ENCODE measurements at places on chromosomes 16 and 17.

DNA sequence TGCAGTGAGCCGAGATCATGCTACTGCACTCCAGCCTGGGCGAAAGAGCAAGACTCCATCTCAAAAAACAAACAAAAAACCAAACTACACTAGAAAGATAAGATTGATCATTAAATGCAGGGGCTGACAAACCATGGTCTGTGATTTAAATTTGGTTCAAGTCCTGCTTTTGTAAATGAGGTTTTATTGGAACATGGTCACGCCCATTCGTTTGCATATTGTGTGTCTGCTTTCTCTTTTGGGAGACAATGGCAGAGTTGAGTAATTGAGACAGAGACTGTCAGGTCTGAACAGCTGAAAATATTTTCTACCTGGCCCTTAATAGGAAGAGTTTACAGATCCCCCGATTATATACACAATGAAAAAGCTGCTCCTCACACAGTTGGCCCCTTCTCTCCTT is 235.5 kb upstream of the EEF2KMT start:
- DNase-seq: no peak

DNA sequence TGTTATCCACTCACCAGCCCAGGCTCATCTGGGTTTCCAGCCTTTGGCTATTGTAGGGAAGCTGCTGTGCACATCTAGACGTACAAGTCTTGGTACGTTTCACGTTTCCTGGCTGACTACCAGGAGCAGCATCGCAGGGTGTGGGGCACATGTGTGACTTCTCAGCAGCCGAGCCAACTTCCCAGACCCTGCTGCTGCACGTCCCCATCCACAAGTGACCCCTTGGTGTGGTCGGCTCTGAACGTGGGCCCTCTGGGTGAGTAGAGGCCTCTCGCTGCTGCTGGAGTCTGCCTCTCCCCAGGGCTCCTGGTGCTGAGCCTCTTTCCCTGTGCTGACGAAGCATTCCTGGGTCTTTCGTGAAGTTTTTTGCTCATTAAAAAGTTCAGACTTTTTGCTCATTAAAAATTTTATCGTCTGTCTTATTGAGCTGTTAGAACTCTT is 70.2 kb upstream of the ZNF750 start:
- DNase-seq: no peak

DNA sequence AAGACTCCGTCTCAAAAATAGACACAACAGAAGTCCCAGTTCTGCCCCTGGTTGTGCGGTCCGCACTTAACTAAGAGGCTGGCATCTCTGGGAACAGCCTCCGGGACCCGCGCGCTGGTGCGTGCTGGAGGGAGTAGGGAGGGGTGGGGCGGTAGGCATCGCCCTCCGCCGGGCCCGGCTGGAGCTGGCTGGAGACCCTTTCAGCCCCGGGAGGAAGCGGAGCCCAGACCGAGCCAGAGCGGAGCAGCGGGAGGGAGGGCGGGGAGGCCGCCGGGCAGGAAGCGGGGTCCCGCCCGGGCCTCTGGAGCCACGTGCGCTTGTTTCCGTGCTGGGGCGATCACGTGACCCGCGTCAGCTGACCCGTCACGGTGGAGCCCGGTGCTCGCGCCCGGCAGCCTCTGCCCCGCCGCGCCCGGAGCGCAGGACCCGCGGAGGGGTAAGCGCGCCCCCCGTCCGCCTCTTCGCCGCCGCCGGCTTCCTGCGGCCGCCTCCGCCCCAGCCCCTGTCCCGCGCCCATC is at the start of gene WDR81:
WDR81 (plus strand) TSS at position 354 of the 518 bp plus-strand sequence. CDS start 256 bp downstream, outside the sequence.
- DNase-seq: peak; percentile 25

- DNase-seq: no peak
These were observed 26.6 kb downstream of the AIPL1 start for GRCh38 chr17:6408276-6408675.

- DNase-seq: no peak
These were observed 193.3 kb downstream of the IRX3 start for GRCh38 chr16:54093281-54093680.

GRCh38 chr17:15260376-15261257 is 4.5 kb downstream of the PMP22 start:
- DNase-seq: peak; percentile 70

- no peak for DNase-seq
These were observed 38.2 kb upstream of the ZFHX3 start for GRCh38 chr16:73086108-73086507.

- no peak for DNase-seq
These were observed 52.3 kb downstream of the MSI2 start for GRCh38 chr17:57308543-57309186.

- DNase-seq: no peak
These were observed 727 bp upstream of the MBTPS1 start for GRCh38 chr16:84117494-84117843.

DNA sequence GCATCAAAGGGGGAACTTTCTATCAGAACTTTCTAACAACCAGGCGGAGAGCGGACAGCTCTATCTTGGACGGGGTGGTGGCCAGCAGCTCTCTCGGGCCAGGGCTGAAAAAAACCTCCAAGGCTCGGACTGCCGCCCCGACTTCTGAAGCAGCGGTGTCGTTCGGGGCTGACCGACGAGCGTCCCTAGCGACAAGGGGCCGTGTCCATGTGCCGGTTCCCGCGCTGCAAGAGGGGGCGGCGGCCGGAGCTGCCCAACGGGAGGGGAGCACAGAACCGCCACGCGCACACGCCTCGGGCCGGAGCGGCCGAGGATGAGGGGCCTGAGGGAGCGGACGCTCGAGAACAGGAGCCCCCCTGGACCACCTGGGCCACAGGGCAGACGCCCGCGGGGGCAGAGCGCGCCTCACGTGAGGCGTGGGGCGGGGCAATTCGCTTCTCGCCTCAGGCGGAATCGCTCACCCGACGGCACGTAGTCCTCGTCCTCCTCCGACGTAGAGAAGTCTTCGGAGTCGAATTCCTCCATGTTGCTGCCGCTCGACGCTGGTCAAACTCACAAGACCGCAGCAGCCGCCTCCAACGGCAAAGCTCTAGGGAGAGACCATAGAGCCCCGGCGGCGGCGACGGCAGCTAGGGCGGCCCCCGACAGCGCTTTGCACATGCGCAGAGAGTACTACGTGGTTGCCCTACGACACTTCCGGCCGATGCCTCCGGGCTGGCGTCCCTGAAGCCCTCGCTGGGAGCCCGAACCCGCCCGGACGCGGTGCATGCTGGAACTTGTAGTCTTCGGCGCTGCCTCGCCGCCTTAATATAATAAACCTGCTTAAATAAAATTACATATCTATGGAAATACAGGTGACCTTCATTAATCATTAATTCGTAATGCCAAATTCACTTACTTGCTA is at the start of gene CFDP1:
CFDP1 (minus strand) TSS at position 676 of the 904 bp plus-strand sequence; CDS start at position 525, 151 bp downstream.
- peak; percentile 66 for DNase-seq

GRCh38 chr17:34626121-34626681 is 46.8 kb downstream of the TMEM132E start:
- DNase-seq: no peak

- DNase-seq: no peak
These were observed 225.0 kb downstream of the C16orf78 start for GRCh38 chr16:49598383-49599170.

- no peak for DNase-seq
These were observed 93.8 kb downstream of the ZDHHC7 start for GRCh38 chr16:84917492-84917891.

- no peak for DNase-seq
These were observed 46.5 kb downstream of the HNF1B start for GRCh38 chr17:37698132-37698910.

GRCh38 chr16:81627024-81627423 is 152.1 kb upstream of the PLCG2 start:
- DNase-seq: no peak

- no peak for DNase-seq
These were observed 27.4 kb downstream of the RAB11FIP4 start for GRCh38 chr17:31418773-31419350.

GRCh38 chr16:648071-648780 is 939 bp upstream of the WDR90 start:
- DNase-seq: no peak

DNA sequence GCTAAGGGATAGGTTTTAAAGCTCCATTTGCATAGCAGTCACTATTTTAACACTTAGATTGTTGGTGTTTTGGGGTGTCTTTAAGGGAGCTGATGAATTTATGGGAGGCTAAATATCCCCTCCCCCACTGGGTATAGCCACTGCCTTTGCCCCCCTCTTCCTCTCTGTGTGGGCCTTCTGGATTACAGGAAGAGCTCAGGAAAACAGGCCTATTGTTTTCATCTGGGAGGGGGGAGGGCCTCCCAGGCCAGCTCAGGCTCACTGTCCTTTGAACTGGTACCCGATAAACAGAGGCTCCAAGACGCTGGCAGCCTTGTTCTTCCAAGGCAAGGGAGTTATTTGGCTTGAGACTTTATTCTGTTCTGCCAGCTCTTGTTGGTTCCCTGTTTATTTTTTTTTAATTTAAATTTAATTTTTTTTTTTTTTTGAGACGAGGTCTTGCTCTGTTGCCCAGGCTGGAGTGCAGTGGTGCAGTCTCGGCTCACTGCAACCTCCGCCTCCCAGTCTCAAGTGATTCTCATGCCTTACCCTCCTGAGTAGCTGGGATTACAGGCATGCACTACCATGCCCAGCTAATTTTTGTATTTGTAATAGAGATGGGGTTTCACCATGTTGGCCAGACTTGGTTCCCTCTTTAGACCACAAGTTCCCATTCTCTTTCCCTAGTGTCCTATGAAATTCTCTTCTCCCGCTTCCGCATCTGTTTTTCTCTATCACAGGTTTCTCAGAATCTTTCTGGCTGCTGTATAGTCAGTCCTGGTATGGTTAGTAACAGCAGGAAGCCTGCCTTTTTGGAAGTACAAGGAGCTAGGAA is 25.1 kb downstream of the MINK1 start:
- no peak for DNase-seq

DNA sequence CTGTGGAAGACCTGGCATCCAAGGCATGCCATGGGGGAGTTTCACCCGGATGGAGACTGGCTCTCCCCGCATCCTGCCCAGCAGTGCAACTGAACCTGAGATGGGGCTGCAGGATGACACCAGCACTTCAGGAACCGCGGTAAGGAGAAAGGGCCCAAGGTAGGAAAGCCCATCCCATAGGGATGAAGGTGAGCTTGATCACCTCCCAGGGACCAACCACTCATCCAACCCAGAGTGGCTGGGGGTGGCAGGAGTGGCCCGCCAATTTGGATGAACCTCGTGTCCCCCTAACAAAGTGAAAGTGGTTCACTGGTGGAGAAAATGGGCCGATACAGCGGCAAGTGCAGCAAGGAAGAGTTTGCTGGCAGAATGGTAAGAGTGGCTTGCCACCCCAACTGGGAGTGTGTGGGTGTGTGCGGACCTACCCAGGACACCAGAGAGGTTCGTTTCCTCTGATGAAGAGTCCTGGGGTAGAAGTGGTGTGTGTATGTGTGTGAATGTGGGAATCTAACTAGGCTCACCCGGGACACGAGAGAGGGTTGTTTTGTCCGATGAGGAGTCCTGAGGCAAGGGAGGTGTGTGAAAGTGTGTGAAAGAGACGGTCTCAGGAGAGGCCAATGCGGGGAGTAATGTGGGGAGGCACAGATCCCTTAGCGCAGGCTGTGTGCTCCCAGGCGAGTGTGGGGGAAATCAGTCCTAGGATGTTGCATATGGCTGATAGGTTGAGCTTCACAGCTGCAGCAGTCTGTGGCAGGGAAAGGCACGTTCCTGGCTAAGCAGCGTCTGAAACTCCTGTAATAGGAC is 22.6 kb downstream of the ACSM1 start:
- DNase-seq: no peak

- DNase-seq: no peak
These were observed 9.4 kb downstream of the P2RX1 start for GRCh38 chr17:3906881-3907280.

DNA sequence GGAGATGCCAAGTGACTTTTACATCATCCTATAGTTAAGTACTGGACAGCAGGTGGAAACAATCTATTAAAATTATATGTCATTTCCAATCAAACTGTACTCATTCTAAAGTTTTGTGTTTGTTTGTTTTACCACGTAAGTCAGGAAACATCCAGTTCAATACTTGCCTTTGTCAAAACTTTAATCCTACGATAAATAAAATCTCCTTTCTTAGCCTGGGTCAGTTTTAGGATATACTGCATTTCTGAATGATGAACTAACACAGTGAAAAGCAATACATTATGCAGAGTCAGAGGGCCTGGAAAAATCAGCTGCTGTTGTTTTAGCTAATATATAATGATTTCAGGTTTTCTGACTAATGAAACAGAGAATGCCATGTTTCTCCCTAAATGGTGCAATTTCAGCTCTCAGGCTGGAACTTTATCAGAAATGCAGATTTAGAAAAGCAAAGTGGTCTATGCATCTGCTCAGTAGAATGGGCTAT is 756.4 kb downstream of the CDH11 start:
- no peak for DNase-seq

DNA sequence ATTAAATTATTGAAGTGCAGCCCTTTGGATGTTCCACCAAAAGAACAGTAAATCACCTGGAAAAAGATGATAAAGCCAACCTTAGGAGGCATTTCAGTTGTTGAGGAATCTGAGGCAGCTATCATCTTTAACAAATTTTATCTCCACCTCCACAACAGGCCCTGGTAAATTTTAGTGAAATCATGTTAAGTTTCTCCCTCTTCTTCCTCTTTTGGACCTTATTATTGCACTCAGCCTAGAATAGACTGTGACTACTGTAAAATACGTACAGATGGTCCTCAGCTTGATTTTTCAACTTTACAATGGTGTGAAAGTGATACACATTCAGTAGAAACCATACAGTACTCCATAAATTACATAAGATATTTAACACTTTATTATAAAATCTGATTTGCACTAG is 90.3 kb downstream of the USP32 start:
- no peak for DNase-seq

DNA sequence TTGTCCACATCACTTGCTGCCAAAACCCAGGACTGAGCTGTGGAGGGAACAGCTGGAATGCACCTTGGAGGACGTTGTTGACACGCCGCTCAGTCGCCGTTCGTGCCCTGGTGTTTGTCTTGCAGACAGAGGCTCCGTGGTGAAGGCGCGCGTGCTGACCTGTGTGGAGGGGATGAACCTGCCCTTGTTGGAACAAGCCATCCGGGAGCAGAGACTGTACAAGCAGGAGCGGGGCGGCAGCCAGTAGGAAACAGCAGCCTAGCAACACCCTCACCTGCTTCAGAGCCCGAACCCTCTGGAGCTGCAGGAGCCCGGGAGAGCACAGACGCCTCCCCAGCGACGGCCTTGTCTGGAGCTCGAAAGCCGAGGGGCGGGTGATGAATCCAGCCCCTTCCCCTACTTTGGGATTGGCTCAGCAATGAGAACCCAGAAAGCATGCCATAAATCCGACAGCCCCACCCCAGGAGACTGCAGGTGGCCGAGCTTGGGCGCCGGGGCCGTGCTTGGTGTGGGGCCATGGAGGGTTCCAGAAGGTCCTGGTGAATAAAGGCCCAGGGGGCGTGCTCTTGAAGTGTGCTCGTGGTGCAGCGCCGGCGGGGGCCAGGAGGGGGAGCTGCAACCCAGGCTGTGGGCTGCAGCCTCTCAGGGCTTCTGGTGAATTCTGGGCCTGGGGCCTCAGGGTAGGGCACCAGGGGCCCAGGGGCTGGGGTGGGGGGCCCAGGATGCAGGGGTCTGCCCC is 470 bp upstream of the CDK3 start:
- no peak for DNase-seq

- no peak for DNase-seq
These were observed 222.3 kb downstream of the KATNIP start for GRCh38 chr16:27772093-27772825.

- peak; percentile 10 for DNase-seq
These were observed 17.1 kb downstream of the TRAF4 start for GRCh38 chr17:28760601-28761562.
